Lung (tissue), 17 donors: ENCODE measurements at places on chromosomes 2 and 18. TPM values are rescaled to one million over a fixed set of nuclear protein-coding genes. Genes with fewer than 3 reads are reported as not detected.

DNA sequence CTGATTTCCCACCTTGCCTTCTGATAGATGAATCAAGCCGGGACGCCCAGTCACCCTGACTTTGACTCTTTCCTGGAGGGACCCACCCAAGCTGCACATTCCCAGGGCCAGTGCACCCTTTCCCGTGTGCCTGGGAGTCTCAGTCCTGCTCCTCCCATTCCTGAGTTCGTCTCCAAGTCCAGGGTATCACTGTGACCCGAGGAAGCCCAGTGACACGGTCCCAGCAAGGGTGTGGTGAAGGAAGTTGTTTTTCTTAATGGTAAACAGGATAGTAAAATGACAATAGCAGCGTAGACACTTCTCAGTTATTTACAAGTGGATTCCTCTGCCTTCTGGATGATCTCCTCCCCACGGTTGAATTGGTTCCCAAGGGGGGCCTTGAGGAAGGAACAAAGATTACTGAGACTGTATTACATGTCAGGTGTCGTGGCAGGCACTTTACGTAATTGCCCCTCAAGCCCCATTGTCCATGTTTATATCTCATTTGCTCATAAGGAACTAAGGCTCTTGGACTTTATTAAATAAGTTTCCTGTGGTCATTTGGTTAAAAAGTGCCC lies 123.3 kb downstream of the PRKCE start:
- H3K4me3 ChIP-seq: no peak overlapping the region
- no peaks in the 10 kb centered on the region for H3K27me3 ChIP-seq

GRCh38 chr2:176999301-176999700 lies 213.3 kb upstream of the HNRNPA3 start:
- H3K4me1 ChIP-seq: no peaks in the 10 kb centered on the region
- DNase-seq: no peak
- no peak overlapping the region for H3K4me3 ChIP-seq
- H3K36me3 ChIP-seq: no peaks in the 10 kb centered on the region

DNA sequence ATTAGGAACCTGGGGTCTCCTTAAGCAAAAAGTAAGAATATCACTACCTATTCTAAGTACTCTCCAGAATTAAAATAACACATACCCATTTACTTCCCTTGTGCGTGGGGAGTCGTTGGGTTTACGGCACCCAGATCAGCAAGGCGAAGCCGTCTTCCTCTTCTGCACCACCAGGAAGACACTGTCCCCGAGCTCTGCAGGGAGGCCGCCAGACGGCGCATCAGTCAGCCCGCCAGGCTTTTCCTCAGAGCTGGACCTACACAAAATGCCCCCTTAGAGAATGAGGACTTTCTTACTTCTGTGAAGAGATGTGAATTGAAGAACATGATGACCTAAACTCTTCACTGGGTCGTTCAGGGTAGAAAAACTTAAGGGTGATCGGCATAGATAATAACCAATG lies 526.5 kb downstream of the GALR1 start:
- no peak overlapping the region for H3K4me3 ChIP-seq
- no peaks in the 10 kb centered on the region for H3K4me1 ChIP-seq
- H3K36me3 ChIP-seq: no peaks in the 10 kb centered on the region
- no peak for DNase-seq

DNA sequence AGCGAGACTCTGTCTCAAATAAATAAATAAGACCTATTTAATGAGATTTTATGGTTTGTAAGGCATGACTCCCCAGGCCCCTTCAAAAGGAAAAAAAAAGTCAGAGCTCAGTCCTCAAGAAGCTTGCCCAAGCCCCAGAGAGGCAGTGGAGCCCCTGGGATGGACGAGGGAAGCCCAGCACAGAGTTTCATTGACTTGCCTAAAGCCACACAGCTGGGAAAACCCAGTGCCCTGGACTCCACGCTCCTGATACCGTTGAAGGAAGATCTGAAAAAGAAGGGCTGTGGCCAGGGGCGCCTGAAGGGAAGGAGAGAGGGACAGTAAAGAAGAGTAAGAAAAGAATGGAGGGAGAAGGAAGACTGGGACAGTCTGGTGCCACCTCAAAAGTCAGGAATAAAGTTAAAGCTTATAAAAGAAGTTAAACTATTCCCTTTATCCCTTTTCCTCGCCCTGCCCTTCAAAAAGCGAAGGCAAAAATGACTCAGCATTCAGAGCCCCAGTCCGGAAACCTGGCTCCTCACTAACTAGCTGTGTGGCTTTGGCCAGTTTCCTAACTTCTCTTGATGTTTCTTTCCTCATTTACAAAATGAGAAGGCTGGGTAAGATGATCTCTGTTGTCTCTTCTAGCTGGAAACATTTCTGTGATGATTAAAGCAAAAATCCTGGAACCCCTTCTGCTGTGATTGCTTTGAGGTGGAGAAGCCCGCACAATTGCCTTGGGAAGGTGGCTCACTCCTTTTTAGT lies 46.7 kb downstream of the LYPD1 start:
- H3K36me3 ChIP-seq: no peaks in the 10 kb centered on the region
- DNase-seq: no peak
- H3K27me3 ChIP-seq: no peaks in the 10 kb centered on the region
- H3K4me1 ChIP-seq: no peaks in the 10 kb centered on the region

ELP2 gene
- 48.6 TPM for total RNA-seq

TUBA3E gene
- not detected for total RNA-seq

GAREM1 gene
- total RNA-seq: 12.6 TPM
